ENCODE measurements at places on chromosomes 5 and 9.

GRCh38 chr9:137066096-137066861 lies 4.1 kb downstream of the SAPCD2 start:
- DNase-seq: no peak
- H3K27me3 ChIP-seq: no peaks in the 10 kb centered on the region
- no peak overlapping the region for H3K27ac ChIP-seq
- no peak overlapping the region for H3K4me3 ChIP-seq

GRCh38 chr5:117652036-117652957 lies 1077.7 kb upstream of the SEMA6A start:
- H3K36me3 ChIP-seq: no peaks in the 10 kb centered on the region
- H3K27me3 ChIP-seq: no peaks in the 10 kb centered on the region
- DNase-seq: no peak
- no peak overlapping the region for H3K27ac ChIP-seq

DNA sequence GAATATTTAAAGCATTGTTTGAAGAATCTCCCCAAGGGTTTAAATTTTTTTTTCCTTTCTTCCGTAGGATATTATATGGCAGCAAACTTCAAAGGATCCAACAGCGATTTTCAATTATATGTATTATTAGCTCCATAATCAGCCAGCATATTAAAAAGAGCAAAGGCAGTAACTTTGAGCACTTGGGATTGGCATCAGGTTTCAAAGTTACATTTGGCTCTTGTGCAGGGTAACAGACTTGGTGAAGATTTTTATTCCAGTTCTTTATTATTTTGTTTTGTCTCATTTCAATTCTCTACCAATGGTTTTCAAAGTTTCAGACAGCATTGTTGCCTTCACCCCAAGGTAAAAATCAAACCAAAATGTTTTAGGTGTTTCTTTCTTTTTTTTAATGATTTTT lies 116.7 kb upstream of the ZNF366 start:
- H3K4me3 ChIP-seq: no peak overlapping the region
- no peaks in the 10 kb centered on the region for H3K4me1 ChIP-seq
- DNase-seq: no peak
- H3K36me3 ChIP-seq: no peaks in the 10 kb centered on the region
- H3K27ac ChIP-seq: no peak overlapping the region
- peaks cover 3% of the 10 kb centered on the region for H3K27me3 ChIP-seq

DNA sequence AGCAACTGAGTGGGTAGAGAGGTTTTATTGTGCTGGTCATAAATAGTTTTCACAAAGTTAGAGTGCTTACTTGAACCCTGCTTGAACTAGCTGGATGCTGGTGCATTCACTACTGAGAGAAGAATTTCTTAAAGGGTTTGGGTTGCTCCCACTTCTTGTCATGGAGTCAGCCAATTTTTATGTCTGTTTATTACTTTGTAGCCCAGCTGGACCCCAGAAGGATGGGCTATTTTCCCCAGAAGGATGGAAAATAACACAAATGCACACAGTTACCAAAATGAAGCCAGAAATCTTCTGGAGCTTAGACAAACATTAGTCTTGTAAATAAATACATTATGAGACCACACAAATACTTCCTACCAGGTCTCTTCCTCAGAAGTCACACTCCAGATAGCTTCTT lies 480.8 kb upstream of the TNC start:
- no peaks in the 10 kb centered on the region for H3K4me1 ChIP-seq
- H3K4me3 ChIP-seq: no peak overlapping the region
- H3K27ac ChIP-seq: no peak overlapping the region
- peaks cover 16% of the 10 kb centered on the region for H3K27me3 ChIP-seq

GRCh38 chr9:84101964-84102632 lies 121.5 kb downstream of the RMI1 start:
- no peak overlapping the region for H3K4me3 ChIP-seq
- H3K27me3 ChIP-seq: peaks cover 33% of the 10 kb centered on the region
- DNase-seq: no peak
- no peaks in the 10 kb centered on the region for H3K36me3 ChIP-seq

GRCh38 chr5:127418974-127419682 lies 98.3 kb upstream of the PRRC1 start:
- peaks cover 2% of the 10 kb centered on the region for H3K27me3 ChIP-seq
- peaks cover 5% of the 10 kb centered on the region for H3K4me1 ChIP-seq
- no peak for DNase-seq
- no peak overlapping the region for H3K27ac ChIP-seq
- H3K4me3 ChIP-seq: no peak overlapping the region
- no peaks in the 10 kb centered on the region for H3K36me3 ChIP-seq

DNA sequence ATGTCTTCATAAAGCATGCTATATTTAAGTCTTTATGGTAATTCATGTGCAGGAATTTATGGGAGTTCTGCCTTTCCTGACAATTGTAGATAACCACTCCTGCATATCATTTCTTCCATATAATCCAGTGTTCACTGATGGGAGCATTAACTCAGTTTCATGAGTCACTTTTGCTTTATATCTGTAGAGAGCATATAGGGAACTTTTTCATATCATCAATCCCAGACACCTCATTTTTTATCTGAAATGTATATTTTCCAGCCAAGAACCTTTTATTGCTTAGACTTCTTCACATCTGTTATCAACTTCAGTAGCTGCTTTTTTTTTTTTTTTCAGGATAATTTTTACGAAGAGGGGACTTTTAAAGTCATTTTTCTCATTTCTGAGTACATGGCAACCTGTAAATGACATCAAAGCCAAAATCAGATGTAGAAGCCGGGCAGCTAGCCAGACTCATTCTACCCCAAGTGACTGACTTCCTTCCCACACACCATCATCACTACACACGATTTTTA lies 41.1 kb downstream of the NFX1 start:
- H3K27me3 ChIP-seq: no peaks in the 10 kb centered on the region
- no peak overlapping the region for H3K27ac ChIP-seq
- no peak overlapping the region for H3K4me3 ChIP-seq
- H3K36me3 ChIP-seq: peaks cover 48% of the 10 kb centered on the region
- DNase-seq: no peak

DNA sequence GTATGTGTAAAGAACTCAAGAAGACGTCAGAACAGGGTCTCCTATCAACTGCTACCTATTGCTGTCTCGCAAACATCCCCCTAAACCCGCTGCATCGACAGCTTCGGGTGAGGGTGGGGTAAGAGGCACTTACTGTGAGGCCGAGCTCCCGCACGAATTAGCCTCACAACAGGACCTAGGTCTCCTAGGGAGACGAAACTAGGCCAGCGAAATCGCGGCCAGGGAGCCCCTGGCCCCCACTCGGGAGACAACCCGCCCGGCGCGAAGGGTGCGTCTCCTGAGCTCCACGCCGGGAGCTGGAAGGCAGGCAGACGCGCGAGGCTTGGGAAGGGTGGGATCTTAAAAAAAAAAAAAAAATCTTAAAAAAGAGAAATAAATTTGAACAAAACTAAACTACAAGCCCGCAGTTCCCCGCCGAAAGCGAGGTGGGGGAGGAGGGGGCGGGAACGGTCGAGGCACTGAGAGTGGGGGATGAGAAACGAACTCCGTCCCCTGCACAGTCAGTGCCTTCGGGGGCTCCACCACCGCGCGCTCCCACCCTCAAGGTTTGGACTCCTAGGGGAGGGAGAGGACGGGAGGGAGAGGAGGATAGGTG lies 33.0 kb upstream of the NFIB start:
- peaks cover 4% of the 10 kb centered on the region for H3K4me1 ChIP-seq
- no peaks in the 10 kb centered on the region for H3K36me3 ChIP-seq
- H3K27me3 ChIP-seq: peaks cover 54% of the 10 kb centered on the region
- no peak for DNase-seq
- H3K27ac ChIP-seq: no peak overlapping the region

DNA sequence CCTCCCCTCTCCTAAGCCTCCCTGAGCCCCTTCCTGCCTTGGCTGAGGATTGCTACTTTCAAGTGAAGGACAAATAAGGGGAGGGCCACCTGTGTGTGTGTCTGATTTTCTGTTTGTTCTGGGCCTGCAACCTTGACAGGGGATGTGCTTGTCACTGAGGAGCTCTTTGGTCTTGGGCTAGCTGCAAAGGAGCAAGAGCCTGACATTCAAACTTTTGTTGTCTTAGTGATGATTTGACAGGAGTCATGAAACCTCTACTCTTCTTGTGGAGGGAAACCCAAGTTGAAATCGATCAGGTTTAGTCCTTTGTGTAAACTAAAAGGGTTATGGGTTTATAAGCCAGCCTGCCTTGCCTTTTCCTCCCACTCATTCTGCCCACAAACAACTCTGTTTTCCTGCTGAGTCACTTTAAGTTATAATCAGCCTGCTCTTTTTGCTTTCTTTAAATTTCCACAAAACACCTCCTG lies 16.9 kb downstream of the CLTA start:
- H3K27ac ChIP-seq: peak overlapping the region; percentile 47
- DNase-seq: no peak
- peaks cover 41% of the 10 kb centered on the region for H3K36me3 ChIP-seq
- H3K4me1 ChIP-seq: peaks cover 36% of the 10 kb centered on the region
- no peak overlapping the region for H3K4me3 ChIP-seq
- no peaks in the 10 kb centered on the region for H3K27me3 ChIP-seq

- H3K4me3 ChIP-seq: no peak overlapping the region
- no peaks in the 10 kb centered on the region for H3K27me3 ChIP-seq
- H3K27ac ChIP-seq: peak overlapping the region; percentile 83
- no peak for DNase-seq
These were observed 183.9 kb upstream of the DMAC1 start for GRCh38 chr9:7983490-7983889.

GRCh38 chr5:112919972-112920371 lies 2.1 kb downstream of the REEP5 start:
- H3K27me3 ChIP-seq: no peaks in the 10 kb centered on the region
- H3K36me3 ChIP-seq: peaks cover 31% of the 10 kb centered on the region
- peaks cover 62% of the 10 kb centered on the region for H3K4me1 ChIP-seq
- peak overlapping the region; percentile 88 for H3K4me3 ChIP-seq

GRCh38 chr5:131682826-131683225 lies 47.8 kb upstream of the RAPGEF6 start:
- H3K4me3 ChIP-seq: no peak overlapping the region
- no peak for DNase-seq
- H3K36me3 ChIP-seq: peaks cover 24% of the 10 kb centered on the region
- H3K27me3 ChIP-seq: no peaks in the 10 kb centered on the region

GRCh38 chr9:88399966-88400365 lies 11.7 kb downstream of the SPIN1 start:
- no peaks in the 10 kb centered on the region for H3K27me3 ChIP-seq
- peaks cover 24% of the 10 kb centered on the region for H3K36me3 ChIP-seq
- no peak for DNase-seq
- H3K4me1 ChIP-seq: peaks cover 12% of the 10 kb centered on the region
- no peak overlapping the region for H3K27ac ChIP-seq

- H3K36me3 ChIP-seq: peaks cover 36% of the 10 kb centered on the region
- DNase-seq: no peak
- peak overlapping the region; percentile 95 for H3K27ac ChIP-seq
These were observed 1.6 kb downstream of the DCAF12 start for GRCh38 chr9:34124926-34125325.

GRCh38 chr9:366620-367019 lies 152.0 kb downstream of the DOCK8 start:
- no peak overlapping the region for H3K4me3 ChIP-seq
- no peaks in the 10 kb centered on the region for H3K27me3 ChIP-seq
- no peak for DNase-seq
- peaks cover 55% of the 10 kb centered on the region for H3K36me3 ChIP-seq

- no peak overlapping the region for H3K4me3 ChIP-seq
- H3K36me3 ChIP-seq: peaks cover 2% of the 10 kb centered on the region
- DNase-seq: no peak
These were observed 34.1 kb downstream of the BNIP1 start for GRCh38 chr5:173178369-173178910.

DNA sequence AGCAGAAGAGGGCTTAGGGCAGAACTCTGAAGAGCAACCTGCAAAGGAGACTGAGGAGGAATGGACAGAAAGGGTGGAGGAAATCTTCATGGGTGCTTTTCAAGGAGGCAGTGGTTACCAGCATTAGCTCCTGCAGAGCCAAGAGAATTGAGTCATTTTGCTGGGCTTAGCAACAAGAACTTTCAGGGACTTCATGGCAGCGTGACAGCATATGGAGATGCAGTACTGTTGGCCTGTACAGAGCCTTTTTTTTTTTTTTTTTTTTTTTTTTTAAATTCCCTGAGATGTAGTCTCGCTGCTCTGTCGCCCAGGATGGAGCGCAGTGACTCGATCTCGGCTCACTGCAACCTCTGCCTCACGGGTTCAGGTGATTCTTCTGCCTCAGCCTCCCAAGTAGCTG lies 296.0 kb upstream of the DMRT1 start:
- H3K36me3 ChIP-seq: no peaks in the 10 kb centered on the region
- H3K4me1 ChIP-seq: peaks cover 4% of the 10 kb centered on the region
- H3K27me3 ChIP-seq: peaks cover 3% of the 10 kb centered on the region
- no peak for DNase-seq
- no peak overlapping the region for H3K27ac ChIP-seq

DNA sequence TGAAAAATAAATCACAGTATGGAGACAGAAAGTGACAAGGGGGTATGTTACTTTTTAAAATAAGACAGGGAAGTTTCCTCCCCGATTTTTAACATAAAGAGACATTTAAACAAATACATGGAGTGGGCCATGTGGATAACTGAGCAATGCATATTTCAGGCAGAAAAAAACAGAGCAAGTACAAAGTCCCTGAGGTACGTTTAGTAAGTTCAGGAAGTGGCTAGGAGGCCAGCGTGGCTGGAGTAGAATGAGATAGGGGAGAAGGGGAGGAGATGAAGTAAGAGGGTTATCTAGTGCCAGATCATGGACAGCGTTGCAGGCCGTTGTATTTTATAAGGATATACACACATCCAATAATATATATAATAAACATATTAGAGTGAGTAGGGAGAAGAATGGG lies 84.2 kb upstream of the ELL2 start:
- H3K27ac ChIP-seq: no peak overlapping the region
- DNase-seq: no peak
- H3K27me3 ChIP-seq: no peaks in the 10 kb centered on the region
- no peaks in the 10 kb centered on the region for H3K36me3 ChIP-seq
- H3K4me3 ChIP-seq: no peak overlapping the region
- no peaks in the 10 kb centered on the region for H3K4me1 ChIP-seq

- peaks cover 2% of the 10 kb centered on the region for H3K4me1 ChIP-seq
- H3K36me3 ChIP-seq: peaks cover 31% of the 10 kb centered on the region
- no peaks in the 10 kb centered on the region for H3K27me3 ChIP-seq
- no peak overlapping the region for H3K4me3 ChIP-seq
- H3K27ac ChIP-seq: no peak overlapping the region
- no peak for DNase-seq
These were observed 13.6 kb downstream of the PRPF4 start for GRCh38 chr9:113289091-113289490.

GRCh38 chr5:3349704-3350565 lies 245.7 kb upstream of the IRX1 start:
- no peaks in the 10 kb centered on the region for H3K27me3 ChIP-seq
- no peak overlapping the region for H3K4me3 ChIP-seq
- no peak for DNase-seq
- no peak overlapping the region for H3K27ac ChIP-seq
- H3K4me1 ChIP-seq: no peaks in the 10 kb centered on the region

GRCh38 chr9:70398145-70398556 lies 16.3 kb downstream of the KLF9 start:
- no peaks in the 10 kb centered on the region for H3K27me3 ChIP-seq
- peak overlapping the region; percentile 84 for H3K27ac ChIP-seq
- no peak for DNase-seq

- H3K4me3 ChIP-seq: peak overlapping the region; percentile 23
- H3K27ac ChIP-seq: peak overlapping the region; percentile 7
- peaks cover 4% of the 10 kb centered on the region for H3K27me3 ChIP-seq
These were observed 24.8 kb upstream of the IL6ST start for GRCh38 chr5:56019306-56020272.

Measured in activated naive CD8-positive, alpha-beta T cell treated with anti-CD3 and anti-CD28 coated beads, Interleukin-2, amount 10 ng/mL, durations not matched to agents 7 days and 5 days (primary cell).